ENCODE measurements at places on chromosomes 6 and 20. TPM values are rescaled to one million over a fixed set of nuclear protein-coding genes. Genes with fewer than 3 reads are reported as not detected.

DNA sequence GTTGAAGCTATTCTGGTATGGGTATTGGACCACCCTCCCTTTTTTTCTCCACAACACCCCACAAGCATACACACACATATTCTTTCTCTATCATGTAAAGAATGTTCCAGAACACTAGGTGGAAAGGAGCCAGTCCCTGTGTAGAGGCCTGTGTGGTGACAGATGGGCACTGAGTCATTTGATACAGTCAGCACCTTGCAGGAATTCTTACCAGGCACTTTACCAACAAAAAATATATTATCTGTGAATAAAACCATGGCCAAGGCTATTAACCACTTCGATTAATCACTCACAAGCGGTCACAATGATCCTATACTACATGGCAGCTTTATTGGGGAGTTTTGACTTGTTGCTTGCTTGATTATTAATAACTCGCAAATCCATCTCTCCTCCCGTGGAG, 149.5 kb downstream of the BFSP1 start:
- no peaks in the 10 kb centered on the region for H3K36me3 ChIP-seq
- H3K4me3 ChIP-seq = no peak overlapping the region
- H3K27me3 ChIP-seq = no peaks in the 10 kb centered on the region

GRCh38 chr20:59891581-59891980, 41.9 kb downstream of the SYCP2 start:
- H3K4me3 ChIP-seq = no peak overlapping the region
- H3K36me3 ChIP-seq = no peaks in the 10 kb centered on the region
- no peak overlapping the region for H3K27ac ChIP-seq
- H3K27me3 ChIP-seq = no peaks in the 10 kb centered on the region

Gene FKBP1C
- 0.37 TPM for total RNA-seq

GRCh38 chr6:169106176-169106575, 147.5 kb downstream of the THBS2 start:
- DNase-seq = no peak
- no peaks in the 10 kb centered on the region for H3K27me3 ChIP-seq
- no peaks in the 10 kb centered on the region for H3K4me1 ChIP-seq
- no peaks in the 10 kb centered on the region for H3K36me3 ChIP-seq
- no peak overlapping the region for H3K4me3 ChIP-seq
- no peak overlapping the region for H3K27ac ChIP-seq

DNA sequence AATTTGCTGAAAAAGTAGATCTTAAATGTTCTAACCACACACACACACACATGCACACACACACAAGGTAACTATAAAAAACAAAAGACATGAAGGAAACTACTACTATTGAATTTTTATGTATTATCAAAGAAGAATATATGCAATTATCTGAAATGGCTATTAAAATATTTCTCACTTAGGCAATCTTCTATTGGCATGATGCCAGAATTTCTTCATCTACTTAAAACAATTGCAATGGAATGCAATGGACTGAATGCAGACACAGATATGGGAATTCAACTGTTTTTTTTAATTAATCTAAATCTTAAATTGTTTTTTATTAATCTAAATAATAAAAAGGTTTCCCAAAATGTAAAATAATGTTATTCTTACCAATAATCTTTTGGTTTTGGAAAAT, 152.6 kb upstream of the SMLR1 start:
- H3K27ac ChIP-seq = no peak overlapping the region
- H3K4me3 ChIP-seq = no peak overlapping the region
- no peaks in the 10 kb centered on the region for H3K27me3 ChIP-seq
- DNase-seq = no peak
- no peaks in the 10 kb centered on the region for H3K4me1 ChIP-seq

Gene HLA-DRA
- 60.4 TPM for total RNA-seq

DNA sequence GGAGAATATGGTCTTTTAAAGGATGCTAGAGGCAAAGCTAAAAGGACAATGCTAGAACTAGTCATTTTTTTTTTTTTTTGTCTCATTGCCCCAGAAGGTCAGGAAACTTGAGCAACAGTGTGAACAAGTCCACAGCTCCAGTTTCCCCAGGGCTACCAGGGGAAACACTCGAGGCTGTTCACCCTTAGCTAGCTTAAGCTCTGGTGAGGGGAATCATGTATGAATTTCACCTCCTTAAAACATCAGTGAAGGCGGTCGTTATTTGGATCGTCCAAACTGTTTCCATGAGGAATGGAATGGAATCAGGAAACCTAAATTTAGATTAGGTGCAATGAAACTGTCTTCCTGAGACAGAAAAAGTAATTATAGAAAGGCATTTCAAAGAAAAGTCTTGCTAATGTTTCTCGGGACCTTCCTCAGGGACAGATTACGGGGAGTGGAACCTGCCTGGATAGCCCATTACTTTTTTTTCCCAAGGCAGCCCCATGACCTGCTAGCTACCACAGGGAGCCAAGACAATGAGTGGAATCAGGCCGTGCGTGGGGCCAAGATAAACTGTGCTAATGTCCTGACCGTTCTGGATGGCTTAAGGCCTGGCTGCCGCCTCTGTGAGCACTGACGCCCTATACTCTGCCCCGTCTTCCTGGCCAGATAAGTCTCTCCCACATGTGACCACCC, 164.8 kb upstream of the SGK1 start:
- H3K36me3 ChIP-seq = no peaks in the 10 kb centered on the region
- no peak overlapping the region for H3K4me3 ChIP-seq
- peaks cover 17% of the 10 kb centered on the region for H3K4me1 ChIP-seq
- no peaks in the 10 kb centered on the region for H3K27me3 ChIP-seq
- DNase-seq = no peak
- H3K27ac ChIP-seq = no peak overlapping the region

Gene ZNF512B
- 8.9 TPM for total RNA-seq

Data from pancreas (tissue), 10 donors.